Myocyte (in vitro differentiated cells): ENCODE measurements at places on chromosomes 5 and 9.

DNA sequence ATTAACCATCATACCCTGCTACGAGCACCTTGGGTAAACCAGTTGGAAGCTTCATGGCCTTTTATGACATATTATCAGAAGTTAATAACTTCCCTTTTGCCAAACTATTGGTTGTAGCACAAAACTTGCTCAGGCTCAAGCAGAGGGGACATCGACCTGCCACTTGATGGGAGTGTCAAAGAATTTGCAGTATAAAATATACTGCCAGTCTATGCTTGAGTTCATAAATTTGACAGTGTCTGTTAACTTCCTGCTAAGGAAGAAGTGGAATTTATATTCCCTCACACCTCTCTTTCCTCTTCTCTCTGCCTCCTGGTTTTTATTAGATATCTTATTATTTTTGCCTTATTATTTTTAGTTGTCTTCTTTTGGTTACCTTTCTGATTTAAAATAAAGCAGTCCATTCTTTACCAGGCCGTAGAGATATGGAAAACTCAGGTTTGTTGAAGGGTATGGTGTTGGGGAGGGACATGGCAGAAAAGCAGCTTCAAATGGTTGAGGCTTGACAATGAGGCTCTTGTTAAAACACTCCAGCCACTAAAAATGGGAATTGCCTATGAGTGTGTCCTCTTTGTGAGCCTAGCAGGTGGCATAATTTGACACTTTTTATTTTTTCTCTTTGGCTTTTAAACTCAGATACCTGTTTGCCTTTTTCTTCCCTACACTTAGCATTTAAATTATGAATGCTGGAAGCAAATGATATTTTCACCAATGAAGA is 298.0 kb downstream of the DOCK8 start:
- DNase-seq: no peak

DNA sequence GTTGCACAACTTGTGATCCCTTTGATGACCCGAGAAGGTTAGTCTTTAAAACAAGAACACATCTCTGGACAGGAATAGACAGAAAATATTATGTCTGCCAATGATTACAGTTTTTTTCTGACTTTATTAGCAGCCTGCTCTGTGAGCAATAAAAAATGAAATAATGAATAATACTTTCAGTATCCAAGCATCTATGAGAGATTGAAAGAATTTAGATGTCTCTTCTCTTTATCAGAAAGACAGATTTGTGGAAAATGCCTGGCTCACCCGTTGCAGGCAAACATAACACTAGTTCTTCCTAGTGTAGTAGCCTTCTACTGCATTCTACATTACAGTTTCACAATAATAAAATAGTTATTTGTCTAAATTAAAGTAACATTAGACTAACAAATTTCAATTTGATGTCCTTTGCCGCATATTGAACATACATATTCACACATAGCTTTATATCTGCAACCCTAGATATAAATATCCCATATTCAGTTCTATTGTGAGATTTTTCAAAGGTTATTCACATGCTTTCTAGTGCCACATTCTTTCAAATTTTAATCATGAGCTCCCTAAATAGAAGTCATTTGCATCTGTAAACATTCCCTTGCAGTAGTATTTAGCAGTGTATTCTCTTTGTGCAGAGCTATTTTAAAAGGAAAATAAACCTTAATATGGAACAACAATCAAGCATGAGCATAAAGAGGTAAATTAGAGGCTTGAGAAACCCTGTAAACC is 267.3 kb downstream of the EFNA5 start:
- no peak for DNase-seq

DNA sequence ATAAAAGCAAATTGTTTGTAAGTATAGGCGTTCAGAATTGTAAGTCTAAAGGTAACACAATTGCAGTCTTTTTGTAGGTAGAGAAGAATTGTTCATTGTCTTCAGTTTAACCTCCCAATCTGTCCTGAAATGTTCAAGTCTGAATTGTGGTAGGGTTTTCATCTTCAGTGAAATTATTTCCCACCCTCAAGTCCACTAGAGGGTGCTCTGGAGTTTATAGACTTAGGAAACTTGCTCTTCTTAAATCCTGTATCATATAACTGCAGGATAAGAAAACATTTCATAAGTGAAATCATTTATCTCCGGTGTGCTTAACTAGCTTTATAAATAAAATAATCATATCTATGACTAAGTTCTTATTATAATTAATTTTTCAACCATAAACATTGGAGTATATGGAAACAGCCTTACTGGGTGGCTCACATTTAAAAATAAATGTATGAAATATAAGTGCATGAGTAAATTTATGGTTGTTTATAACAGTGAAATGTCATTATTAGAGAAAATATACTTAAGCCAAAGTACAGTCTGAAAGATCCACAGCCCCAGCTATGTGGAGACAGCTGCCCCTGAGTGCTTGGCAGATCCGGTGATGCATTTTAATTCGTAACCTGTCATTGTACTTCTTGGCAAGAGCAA is 182.4 kb upstream of the OTULINL start:
- DNase-seq: peak; percentile 76

GRCh38 chr5:136108180-136108611 is 24.4 kb upstream of the SMAD5 start:
- DNase-seq: no peak

DNA sequence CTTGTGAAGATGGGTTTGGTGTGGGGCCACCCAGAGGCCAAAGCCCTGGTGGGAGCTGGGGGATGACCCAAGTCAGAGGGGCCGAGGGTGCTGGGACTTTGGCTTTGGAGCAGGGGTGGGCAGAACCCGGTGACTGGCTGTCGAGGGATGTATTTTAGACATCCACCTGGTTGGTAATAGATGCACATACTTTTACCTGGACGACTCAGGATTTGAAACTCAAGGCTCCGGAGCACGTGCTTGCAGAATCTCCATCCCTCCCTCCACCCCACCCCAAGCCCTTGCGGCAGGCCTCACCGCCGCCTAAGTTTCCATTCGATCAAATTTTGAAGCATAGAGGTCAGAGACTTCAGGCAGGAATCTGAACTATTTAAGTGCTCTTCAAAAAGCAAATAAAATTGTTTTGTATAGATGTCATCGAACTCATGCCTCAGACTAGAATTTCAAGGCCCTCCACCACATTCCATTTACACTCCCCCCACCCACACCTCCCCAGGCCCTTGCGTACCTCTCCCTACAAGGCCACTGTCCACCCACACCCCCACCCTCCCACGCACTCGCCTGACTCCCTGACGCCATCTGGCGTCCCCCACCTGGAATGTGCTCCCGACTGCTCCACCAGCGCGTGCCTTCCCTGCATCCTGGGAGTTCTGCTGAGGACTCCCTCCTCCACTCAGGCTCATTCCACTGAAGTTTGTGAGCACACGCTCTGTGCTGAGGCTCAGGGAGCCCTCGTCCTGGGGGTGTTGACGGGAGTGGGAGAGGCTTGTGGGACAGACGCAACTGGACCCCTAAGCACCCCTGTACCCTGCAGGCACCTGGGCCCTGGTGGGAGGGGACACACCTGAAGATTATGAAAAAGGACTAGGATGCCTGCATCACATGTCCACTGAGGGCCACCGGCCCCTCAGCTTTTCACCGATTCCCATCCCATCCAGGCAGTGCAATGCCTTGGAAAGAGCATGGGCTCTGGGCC is 56.4 kb upstream of the RPL26L1 start:
- DNase-seq: peak; percentile 77

DNA sequence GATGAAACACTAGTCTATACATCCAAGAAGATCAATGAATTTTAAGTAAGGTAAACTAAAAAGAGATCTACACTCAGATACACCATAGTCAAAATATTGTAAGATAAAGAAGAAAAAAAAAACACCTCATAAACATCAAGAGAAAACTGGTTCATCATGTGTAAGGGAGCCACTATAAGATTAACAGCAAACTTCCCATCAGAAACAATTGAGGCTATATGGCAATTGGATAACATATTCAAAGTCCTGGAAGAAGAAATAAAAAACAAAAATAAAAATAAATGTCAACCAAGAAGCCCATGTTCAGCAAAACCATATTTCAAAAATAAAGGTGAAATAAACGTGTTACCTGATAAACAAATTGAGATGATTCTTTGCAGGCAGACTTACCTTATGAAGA is 3.6 kb downstream of the OR13C8 start:
- no peak for DNase-seq

- peak; percentile 34 for DNase-seq
These were observed 31.7 kb downstream of the AP3S1 start for GRCh38 chr5:115873392-115873791.

DNA sequence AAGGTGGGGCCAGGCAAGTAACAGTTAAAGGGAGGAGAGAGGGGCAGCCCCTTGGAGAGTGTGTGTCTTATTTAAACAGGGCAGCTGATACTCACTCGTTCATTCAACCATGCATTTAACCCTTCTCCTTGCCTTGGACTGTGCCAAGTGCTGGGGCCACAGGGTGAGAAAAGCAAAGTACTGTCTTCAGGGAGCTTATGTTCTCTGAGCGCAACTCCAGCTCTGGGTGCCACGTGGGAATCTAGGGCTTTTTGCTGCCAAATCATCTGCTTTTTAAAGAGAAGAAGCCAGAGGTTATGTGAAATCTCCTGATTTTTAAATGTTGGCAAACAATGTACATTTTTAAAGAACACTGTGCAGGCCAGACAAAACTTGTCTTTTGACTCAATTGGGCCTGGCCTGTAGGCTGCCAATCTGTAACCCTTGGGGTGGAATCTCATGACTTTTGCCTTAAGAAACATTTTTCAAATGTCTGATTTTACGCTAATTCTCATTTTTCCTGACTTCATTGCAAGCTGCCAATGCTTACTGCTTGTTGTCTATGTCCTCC is 157.8 kb downstream of the NTRK2 start:
- DNase-seq: no peak

- DNase-seq: no peak
These were observed 160.5 kb downstream of the FGF18 start for GRCh38 chr5:171579976-171580411.

DNA sequence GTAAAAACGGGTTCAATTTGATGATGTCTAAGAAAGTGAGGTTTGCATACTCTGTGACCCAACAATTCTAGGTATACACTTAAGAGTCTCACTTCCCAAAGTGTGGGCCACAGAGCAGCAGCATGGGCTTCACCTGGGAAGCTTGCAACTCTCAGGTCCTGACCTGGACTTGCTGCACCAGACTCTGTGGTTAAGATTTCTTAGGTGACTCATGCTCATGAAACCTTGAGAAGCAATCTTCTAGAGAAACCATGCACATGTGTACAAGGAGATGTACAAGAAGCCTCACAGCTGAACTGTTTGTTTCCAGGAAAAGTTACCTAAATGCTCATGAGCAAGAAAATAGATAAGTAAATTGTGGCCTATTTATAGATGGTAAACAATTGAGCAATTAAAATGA is 30.0 kb downstream of the DNAJC21 start:
- DNase-seq: no peak

- no peak for DNase-seq
These were observed 29.7 kb downstream of the C9orf85 start for GRCh38 chr9:71941060-71941568.

GRCh38 chr5:108827131-108827530 is 79.4 kb downstream of the FER start:
- no peak for DNase-seq

DNA sequence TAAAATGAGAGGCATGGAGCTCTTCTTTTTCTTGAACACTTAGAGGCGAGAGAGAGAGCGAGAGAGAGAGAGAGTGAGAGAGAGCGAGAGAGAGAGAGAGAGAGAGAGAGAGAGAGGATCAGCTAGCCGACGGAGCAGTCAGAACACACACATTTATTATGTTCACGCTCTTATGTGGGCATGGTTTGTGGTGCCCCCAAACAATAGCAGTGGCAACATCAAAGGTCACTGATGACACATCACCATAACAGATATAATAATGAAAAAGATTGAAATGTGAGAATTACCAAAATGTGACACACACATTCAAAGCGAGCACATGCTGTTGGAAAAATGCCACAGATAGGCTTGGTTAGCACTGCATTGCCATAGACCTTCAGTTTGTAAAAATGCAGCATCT is 116.1 kb downstream of the KDM4C start:
- peak; percentile 53 for DNase-seq

DNA sequence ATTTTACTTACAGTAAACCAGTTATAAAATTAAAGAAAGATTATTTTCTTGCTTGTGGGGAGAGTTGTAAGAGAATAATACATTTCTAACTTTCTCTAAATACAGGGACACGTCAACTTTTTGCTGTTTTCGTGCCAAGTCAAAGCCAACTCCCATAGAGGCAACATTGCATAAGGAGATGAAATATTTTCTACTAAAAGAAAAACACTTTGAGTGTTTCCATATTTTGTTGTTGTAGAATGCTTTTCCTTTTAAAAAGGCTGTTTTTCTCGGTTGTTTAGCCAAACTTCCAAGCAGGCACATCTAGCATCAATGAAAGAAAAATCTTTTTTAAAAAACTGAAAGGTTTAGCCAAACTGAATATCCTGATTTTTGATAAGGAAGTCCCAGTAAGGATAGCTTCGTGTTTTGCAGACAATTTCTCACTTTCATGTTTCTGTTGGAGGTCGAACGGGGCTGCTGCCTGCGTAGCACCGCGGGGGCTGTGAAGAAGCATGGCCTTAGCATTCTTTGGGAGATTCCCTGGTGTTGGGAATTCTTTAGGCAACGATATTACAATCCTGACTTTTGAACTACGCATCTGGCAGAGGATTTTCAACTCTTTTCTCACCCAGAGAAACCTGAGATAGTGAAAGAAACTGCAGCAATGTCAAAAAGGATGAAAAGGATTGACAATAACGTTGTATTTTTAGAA is 108.1 kb upstream of the FBXL7 start:
- DNase-seq: no peak

DNA sequence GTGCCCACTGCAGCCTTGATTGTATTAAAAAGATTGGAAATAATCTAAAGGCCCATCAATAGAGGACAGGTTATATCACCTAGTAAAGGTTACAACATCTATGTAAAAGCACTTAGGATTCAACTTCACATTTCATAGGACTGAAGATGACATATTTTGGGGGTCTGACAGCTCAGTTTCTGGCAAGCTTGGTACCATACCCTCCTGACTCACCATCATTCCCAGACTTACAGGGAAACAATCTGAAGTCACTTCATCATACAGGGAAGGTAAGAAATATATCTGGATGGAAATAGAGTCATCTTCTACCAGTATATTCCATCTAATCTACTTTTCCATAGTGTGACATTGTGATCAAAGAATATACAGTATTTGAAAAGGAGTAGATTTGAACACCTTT is 28.8 kb upstream of the DAB2 start:
- DNase-seq: no peak

DNA sequence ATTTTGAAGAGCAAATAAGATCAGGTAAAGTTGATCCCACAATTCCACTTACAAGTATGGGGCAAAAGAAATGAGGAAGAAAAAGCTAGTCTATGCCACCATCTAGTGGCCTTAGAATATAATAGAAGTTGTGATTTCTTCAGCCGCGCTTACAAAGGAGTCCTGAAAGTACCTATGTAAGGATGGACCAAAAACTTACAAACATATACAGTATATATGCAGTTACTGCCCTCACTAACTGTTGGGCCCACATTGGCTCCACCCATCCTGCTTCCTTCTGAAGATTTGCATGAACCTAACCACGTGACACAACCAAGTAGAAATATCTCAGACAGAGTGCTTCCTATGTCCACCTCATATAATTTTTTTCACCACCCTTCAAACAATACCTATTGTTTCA is 11.7 kb upstream of the OR13D1 start:
- DNase-seq: peak; percentile 61
